ENCODE measurements at places on chromosomes 6 and 20.

DNA sequence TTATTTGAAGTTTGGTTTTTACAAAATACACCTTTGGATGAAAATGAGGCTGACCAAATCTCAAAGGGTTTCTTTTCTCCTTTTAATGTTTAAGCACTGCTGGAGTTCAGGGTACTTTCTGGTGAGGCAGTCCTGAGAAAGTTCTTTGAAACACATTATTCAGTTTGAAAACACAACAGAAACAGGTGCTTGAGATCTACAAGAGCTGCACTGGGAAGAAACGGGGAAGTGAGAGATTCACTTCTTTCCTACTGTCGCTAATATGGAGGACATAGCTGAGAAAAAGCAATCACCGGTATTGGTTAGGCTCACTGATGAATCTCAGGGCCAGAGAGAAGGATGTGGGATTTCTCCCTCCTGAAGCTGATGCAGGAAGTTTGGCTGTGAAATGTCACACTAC, 22.9 kb upstream of the TMEM170B start:
- no peak for DNase-seq

DNA sequence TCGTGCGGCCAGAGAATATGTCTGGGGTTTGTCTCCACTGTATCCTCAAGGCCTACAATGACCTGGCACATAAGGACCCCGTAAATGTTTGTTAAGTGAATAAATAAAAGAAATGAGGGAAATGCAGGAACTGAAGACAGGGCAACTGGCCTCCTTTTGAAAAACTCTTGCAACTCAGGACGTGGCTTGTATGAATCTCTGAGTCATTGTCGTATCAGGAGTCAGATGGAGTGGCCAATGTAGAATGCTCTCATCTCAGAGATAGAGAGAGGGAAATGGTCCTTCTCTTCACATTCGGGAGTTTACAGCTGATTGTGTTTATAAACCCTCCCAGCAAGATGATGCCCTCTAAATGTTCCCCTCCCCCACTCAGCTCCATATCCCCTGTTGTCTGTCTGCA, 57.1 kb downstream of the UST start:
- DNase-seq, result no peak

DNA sequence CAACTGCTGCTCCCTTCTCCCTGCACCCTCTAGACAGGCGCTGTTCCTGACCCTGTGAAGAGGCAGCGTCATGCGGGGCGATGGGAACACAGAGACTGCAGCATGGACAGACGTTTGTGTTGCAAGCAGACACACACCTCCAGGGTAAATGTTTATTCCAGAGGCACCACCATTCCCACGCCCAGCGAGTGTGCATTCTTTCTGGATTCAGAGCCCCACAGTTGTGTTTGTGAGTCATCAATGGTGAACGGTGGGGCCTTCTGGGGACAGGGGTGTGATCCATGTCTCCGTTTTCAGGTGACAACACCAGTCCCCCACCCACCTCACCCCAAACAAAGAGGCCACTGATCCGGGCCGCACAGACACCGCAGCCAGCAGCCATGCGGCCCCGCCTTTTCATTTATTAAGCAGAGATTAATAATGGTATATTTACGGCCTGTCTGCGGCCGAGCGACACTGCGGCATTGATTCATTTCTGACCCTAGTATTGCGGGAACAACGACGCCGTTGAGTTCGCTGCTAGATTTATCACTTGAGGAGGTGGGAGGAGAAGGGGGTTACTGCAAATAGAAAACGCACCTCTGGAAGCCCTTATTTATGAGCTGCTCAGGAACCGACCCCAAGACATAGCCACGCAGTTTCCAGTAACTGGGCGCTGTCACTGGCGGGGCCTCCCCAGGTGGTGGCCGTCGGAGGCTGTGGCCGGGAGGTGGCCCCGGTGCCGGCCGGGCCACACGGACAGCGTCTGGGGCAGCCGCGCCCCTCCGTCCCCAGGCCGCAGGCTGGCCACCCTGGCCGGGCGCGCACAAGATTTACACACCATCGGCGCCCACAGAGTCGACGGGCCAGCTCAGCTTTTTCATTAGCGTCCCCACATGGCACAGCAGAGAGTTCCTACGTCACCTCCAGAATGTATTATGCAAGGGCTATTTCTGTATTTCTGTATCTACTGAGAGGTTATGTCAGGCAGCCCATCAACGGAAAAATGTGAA, 367.6 kb downstream of the THBS2 start:
- no peak for DNase-seq

GRCh38 chr20:21739682-21740081, 34.2 kb downstream of the PAX1 start:
- DNase-seq, result no peak

DNA sequence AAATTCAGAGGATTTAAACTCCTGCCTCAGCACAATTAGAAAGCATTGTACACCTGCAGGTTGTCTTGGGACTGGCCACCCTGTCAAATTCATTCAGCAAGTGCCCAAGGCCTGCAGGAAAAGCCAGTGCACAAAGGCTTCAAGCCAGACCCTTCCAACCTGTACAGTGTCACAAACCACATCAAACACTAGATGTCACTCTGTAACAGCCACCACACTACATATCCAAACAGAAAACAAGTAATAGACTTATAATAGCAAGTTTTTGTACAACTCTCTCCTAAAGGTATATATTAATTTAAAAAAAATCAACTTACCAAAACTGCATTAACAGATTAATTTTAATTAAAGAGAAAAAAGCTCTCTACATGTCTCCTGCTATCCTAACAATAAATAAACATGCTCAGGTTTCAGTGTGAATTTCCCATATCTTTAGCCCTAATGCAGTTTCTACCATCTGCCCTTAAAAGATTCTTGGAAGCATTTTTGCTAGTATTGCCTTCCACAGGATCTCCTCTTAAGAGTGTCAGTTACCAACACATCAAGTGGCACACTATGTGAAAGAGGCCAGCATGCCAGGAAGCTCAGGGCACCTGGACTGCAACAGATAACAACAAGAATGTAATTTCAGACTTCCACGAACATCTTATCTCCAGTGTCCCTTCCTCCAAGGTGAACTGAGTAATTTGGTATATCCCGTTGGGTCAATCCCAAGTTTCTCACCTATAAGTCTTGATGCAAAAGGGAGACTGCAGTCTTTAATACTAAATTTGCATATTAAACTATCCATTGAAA, 47.5 kb downstream of the RALGAPA2 start:
- no peak for DNase-seq

- no peak for DNase-seq
These were observed 592 bp downstream of the LTB start for GRCh38 chr6:31581434-31582229.

DNA sequence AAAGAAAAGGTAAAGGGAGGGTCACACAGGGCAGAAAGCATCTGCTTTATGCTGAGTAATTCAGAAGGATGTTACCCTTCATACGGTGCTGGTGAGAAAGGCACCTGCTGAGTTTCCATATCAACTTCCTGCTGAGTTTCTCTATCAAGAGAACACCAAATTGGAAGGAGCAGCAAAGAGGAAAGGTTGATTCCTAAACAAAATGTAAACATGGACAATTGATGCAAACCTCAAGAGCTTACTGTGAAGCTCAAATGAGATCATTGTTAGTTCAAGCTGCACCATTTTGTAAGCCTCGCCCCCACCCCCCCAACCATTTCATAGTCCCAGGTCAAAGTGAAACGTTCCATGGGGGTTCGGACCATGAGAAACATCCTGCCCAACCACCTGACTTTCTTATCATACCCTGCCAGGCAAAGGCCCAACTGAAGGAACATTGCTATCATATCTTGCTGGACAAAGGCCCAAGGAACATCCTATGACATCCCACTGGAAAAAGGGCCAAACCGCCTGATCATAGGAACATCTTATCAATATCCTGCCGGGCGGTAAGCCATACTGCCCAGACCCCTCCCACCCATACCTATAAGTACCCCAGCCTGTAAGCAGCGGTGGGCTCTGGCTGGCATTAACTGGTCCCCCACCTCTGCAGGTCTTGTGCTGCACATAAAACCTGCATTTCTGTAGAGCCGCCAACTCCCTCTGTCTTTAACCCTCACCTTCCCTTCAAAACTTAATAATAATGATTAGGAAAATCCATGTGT, 171.6 kb downstream of the UBE3D start:
- DNase-seq, result no peak

GRCh38 chr6:119355157-119355556, 5.6 kb upstream of the MAN1A1 start:
- no peak for DNase-seq

DNA sequence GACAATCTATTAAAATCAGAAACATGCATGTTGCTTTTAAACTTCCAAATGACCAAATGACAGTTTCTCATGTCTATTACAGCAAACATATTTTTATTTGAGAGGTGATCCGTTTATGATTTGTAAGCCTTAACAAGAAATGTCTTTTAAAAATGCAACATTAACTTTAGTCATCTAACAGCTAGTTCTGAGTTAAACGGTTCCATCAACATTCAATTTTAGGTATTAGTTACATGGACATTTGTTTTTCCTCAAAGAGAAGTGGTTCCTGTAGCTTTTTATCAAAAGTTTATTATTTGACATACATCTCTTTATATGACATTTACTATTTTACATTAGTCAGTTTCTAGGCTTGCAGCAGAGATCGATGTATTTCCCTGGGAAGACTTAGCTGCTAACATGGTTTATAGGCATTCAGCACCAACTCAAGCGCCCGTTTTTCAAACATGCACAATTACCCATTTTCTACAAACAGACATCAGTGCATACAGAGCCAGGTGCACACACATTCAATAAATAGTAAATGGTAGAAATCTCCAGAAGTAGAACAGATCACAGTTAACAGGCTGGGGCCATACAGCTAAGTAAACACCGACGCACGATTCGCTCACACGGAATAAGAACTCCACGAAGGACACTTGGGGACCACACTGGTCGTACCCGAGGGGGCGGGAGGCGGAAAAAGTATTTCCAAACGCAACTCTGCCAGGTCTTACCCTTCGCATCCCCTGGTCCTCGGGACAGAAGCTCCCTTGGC, 882 bp downstream of the CNR1 start:
- DNase-seq, result no peak

DNA sequence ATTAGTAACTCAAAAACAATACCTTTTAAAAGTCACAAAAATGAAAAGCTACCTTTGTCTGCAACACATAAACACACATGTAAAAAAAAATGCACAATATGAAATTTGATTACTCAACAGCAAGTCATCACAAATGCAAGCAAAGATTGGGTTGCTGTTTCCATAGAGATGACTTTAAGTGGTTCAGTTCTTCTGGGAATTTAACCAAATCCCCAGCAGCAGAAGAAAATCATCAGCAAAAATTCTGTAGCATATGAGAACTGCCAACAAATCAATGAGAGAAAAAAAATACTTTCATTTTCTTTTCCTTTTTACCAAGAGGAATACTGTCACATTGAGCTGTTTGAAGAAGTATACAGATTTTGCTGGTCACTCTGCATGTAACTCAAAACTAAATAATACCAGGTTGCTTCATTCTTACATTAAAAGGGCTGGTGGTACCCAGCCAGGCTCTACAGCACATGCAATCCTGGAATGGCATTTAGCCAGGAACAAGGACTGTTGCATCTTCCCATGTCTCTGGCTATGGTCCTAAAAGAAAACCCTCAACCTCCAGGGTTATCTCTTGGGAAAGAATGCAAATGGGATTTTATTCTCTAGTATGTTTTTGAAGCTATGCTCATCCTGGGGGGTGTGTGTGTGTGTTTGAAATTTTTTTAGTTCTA, 158.3 kb downstream of the OPRM1 start:
- DNase-seq, result no peak

- no peak for DNase-seq
These were observed 19.7 kb downstream of the NINL start for GRCh38 chr20:25565578-25566157.

DNA sequence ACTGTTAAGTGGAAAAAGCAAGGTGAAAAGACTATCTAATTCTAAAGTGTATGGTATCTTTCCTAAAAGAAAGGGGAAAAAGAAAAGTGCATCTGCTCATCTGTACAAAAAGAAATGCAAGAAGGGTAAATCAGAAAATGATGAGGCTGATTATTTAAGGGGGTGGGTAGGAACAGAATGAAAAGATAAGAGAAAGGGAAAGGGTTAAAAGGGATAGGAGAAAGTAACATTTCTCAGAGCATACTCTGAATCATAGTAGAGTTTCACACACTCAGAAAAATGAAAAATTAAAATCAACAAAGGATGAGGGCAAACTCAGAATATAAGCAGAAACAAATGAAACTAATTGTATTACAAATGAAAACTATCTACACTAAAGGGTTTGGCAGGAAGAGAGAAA, 79.1 kb downstream of the RNGTT start:
- DNase-seq, result no peak

GRCh38 chr6:16326531-16326930, 88.1 kb downstream of the GMPR start:
- no peak for DNase-seq

- no peak for DNase-seq
These were observed 73.1 kb downstream of the SNAP25 start for GRCh38 chr20:10291568-10292248.

DNA sequence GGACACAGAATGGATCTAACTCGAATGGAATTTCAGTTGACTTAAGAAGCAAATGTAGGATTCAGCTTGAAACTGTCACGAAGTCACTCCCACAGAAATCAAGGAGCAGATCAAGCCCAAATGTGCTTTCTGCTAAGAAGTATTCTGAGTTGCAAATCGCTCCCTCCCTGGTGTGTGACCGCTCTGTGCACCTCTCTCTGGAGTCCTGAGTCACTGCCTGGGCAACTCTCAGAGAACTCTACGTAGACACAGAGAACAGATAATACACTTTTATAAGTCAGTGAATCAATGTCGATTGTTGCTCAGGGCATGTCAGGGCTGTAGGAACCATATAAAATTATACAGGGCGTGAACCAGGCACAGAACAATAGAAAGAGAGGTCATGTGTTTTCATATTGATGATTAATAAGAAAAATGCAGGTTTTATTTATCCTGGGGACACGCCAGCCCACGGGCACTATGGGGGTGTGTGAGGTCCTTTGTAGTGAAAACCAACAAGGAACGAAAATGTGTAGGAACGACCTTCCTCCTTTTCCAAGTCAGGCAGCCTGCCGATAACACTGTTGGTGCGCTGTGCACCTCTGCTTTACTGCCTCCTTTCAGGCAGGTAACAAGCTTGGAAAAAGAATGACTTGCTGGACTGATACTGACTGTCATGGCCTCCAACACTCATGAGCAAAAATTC, 248.1 kb upstream of the FOXQ1 start:
- DNase-seq, result no peak

- no peak for DNase-seq
These were observed 2.6 kb upstream of the ANKRD6 start for GRCh38 chr6:89430201-89430962.

GRCh38 chr6:69880601-69881000, 14.2 kb downstream of the COL19A1 start:
- DNase-seq, result no peak

GRCh38 chr20:36555248-36555647, 13.9 kb downstream of the MYL9 start:
- DNase-seq, result no peak

GRCh38 chr20:37388831-37389230, 42.9 kb downstream of the SRC start:
- DNase-seq, result no peak

All from T-helper 2 cell (primary cell).